ENCODE measurements at places on chromosomes 7 and 10. TPM values are rescaled to one million over a fixed set of nuclear protein-coding genes. Genes with fewer than 3 reads are reported as not detected.

- DNase-seq = no peak
Observed at GRCh38 chr7:44097064-44097932, 6.8 kb upstream of the AEBP1 start.

GRCh38 chr7:55053651-55054571, 35.1 kb downstream of the EGFR start:
- no peak for DNase-seq

GRCh38 chr7:15737601-15738000, 51.1 kb upstream of the MEOX2 start:
- no peak for DNase-seq

DNA sequence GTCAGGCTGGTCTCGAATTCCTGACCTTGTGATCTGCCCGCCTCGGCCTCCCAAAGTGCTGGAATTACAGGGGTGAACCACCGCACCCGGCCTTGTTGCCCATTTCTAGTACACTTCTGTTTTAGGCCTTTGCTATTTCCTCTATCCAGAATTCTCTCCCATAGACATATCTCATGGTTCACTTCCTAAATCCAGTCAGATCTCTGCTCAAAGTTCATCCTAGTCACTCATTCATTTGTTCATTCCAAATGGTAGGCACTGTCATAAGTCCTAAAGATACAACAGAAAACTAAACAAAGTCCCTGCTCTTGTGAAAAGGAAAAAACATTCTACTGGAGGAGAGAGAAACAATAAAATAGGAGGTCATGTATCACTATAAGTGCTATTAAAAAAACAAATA, 2.4 kb upstream of the MOSPD3 start:
- DNase-seq = no peak

DNA sequence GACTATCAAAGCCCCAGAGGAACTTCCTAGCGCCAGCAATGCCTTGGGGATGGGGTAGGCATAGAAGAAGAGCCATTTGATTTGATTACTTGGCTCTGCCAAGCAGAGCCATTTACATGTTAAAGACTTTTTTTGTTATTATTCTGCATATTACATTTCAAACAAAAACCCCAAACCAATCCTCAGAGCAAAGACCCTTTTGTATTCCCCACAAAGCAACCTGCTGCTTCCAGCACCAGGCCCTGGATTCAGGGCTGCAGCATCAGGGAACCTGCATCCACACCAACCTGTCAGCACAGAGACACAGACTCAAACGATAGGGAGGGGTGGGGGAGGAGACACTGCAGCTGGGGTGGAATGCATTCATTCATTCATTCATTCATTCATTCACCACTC, 73.2 kb downstream of the GRID1 start:
- no peak for DNase-seq

DNA sequence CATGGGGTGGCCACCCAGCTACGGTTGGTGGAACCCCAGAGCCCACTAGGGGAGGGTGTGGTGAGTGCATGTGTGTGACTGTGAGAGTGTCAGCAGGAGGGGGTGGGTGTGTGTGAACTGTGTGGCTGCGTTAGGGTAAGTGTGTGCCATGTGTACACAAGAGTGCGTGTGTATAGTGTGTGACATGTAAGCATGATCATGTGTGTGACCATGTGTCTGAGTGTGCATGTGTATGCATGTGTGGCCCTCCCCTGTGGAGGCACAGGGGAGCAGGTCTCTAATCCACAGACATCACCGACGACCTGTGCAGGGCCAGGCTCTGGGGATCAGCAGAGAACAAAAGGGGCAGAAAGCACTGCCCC, 3.5 kb upstream of the CFAP46 start:
- no peak for DNase-seq

- DNase-seq = no peak
Observed at GRCh38 chr7:37452346-37452745, 3.7 kb upstream of the ELMO1 start.

GRCh38 chr10:112535531-112535951, 88.5 kb downstream of the VTI1A start:
- no peak for DNase-seq

DNA sequence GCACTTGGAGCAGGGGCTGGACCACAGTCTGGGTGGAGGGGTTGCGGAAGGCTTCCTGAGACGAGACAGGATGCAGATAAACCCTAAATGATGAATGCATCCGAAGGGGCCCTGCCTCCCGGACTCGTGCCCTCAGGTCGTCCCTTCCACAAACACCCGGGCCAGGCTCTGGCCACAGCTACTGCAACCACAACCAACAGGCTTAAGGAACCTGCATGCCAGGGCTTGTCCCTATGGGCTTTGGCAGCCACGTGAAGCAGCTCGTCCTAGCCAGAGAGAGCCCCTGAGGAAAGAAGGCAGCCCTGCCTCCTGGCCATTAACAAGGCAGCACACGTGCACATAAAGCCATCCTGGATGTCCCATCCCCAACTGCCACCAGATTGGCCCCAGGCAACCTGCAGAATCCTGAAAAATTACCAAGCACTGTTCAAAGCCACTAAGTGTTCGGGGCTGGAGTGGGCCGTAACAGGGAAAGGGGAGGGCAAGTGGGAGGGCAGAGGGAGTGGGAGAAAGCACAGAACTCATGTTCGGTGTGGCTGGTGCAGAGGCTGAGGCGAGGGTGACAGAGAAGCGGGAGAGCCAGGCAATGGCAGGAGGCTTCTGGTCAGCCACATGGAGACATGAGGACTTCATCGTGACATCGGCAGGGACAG, 62.7 kb downstream of the MAD1L1 start:
- DNase-seq = no peak

- no peak for DNase-seq
Observed at GRCh38 chr10:14820010-14820774, 17.6 kb downstream of the CDNF start.

DNA sequence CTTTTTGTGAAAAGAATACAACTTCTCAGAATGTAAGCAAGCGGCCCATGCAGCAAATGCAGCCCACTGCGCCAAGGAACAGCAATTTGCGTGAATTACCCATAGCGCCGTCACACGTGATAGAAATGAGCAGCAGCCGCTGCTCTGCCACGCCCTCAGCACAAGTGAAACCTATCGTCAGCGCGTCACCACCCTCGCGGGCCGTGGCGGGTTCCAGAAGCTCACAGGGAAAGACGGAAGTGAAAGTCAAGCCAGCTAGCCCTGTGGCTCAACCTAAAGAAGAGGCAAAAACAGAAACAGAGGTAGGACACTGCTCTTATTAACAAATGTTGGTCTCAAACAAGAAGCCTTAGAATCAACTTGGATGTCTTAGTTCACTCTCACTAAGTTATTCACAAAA, 70.5 kb downstream of the SHH start:
- DNase-seq = no peak

DNA sequence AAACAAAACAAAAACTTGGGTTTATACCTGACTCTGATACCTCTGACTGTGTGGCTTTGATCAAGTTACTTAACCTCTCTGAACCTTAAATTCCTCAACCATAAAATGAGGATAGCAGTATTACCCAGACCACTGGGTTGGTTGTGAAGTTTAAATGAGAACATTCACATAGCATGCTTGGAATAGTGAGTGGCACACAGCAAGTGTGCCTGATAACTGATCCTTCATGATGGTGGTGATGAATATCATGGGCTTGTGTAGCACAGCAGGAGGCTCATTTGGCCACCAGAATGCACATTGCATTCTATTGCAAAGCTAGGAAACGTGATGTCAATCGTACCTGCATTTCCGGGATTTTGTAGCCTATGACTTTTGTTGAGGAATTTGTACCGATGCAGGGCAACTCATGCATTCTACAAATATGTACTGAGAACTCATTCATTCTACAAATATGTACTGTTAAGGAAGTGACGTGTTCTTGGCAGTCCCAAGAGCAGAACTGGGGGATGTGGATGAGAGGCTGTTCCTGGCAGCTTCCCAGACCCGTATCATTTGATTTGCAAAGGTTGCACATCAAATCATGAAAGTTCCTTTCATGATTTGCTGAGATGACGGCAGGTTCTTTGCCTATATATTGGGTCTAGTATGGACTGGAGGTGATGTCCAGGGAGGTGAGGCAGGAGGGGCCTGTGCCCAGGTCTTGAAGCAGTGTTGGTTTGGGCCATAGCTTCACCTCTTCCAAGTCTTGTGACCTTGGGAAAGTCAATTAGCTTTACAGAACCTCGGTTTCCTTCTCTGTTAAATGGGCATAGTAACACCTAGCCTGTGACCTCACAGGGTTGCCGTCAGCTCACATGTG, 94.6 kb upstream of the SMNDC1 start:
- peak; percentile 83 for DNase-seq

Gene GRK5
- 58.2 TPM for total RNA-seq

Gene INHBA
- total RNA-seq = 1.7 TPM

Gene TWIST1
- total RNA-seq = 41.6 TPM

Gene HOXA2
- not detected for total RNA-seq
